Lower leg skin (tissue), 4 donors: ENCODE measurements at places on chromosomes 11 and 22.

DNA sequence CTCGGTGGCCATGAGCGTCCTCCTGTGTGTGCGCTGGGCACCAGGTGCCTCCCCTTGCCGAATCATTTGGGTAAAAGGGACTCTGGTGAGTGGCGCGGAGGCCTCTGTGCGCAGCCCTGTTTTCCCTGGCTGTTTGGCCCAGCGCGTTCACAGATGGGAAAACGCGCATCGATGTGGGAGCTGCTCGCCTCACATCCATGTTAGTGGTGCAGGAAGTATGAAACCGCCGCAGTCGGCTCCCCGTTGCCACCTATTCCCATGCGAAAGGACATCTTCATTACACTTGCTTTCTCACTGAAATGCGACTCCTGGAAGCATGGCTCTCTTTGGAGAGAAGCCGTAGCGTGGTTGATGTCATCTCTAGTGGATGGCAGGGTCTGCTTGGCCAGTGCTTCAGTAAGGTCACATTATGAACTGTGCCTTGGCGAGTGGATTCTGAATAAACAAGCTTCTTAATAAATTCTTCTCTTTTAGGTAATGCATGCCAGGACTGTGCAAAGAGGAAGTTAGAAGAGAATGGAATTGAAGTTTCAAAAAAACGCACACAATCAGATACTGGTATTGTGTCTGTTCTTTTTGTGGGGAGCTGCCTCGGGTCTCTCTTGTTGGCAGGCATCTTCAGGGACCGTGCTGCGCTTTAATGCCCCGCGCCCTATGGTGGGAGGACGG lies 26.3 kb downstream of the FAM118A start:
- peak; percentile 81 for DNase-seq

- DNase-seq: peak; percentile 83
These were observed 67.9 kb downstream of the KCNQ1 start for GRCh38 chr11:2512431-2513407.

GRCh38 chr11:125357551-125357950 lies 138.5 kb downstream of the FEZ1 start:
- DNase-seq: no peak

DNA sequence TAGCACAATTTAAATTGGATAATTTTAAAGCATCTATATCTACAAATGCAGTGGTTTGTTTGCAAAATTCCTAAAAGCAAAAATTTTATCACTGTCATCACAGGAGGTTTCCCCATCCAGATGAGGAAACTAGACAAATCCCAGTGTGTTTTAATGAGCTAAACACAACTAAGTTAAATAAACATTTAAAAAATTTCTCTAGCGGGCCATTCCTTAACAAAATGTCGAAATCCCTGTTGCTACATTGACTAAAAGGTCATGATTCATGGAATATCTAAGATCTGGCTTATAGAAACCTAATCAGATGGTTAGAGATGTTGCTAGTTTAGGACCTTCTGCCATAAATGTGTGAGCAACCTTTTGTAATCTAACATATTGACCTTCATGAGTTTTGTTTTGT lies 107.3 kb upstream of the BDNF start:
- no peak for DNase-seq

DNA sequence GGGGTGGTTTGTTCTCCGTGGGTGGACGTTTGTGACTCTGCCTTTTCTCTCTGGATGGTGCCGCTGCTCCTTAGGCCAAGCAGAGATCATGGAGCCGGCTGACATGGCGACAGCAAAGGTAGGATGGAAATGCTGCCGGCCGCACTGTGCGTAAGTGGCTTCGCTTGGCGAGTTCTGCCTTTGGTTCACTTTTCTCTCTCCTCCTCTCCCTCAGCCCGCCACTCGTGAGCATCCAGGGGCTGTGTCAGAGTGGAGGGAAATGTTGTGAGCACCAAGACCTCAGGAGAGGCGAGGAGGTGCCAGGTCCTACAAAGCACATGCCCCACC lies 80.5 kb downstream of the GRAMD1B start:
- DNase-seq: no peak

DNA sequence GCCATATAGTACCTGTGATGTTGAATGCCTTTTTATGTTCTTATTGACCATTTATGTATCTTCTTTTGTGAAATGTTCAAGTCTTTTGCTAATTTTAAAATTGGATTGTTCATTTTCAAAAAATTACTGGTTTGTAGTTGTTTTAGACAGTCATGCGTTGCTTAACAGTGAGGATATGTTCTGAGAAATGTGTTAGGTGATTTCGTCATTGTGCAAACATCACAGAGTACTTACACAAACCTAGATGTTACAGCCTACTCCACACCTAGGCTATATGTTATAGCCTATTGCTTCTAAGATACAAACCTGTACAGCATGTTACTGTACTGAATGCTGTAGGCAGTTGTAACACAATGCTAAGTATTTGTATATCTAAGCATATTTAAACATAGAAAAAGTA lies 32.5 kb downstream of the PDE3B start:
- no peak for DNase-seq

GRCh38 chr11:59201353-59201752 lies 11.4 kb downstream of the MPEG1 start:
- DNase-seq: no peak

- no peak for DNase-seq
These were observed 549.3 kb downstream of the METTL15 start for GRCh38 chr11:28657378-28658030.

DNA sequence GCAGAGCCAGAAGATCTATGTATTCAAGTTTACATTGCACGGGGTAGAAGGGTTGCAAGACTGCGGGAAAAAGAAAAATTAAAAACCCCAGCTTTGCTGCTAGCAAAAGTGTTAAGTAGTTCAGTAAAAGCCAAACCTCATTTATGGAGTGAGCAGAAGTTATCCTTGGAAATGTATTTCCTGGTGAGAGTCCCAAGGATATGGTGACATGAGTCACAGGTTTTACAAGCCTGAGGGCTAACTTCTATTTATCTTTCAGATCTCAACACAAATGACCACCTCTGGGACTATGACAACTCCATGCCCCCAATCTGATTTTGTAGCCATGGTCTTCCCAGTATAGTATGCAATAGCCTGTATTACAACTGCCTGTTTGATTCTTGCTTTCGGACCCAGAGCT lies 26.1 kb downstream of the ABTB2 start:
- DNase-seq: no peak

GRCh38 chr11:92384802-92385201 lies 160.2 kb downstream of the FAT3 start:
- DNase-seq: no peak

GRCh38 chr22:35605369-35605680 lies 11.8 kb downstream of the MB start:
- no peak for DNase-seq

- DNase-seq: no peak
These were observed 234.3 kb upstream of the TENM4 start for GRCh38 chr11:79675081-79675480.

GRCh38 chr11:17351510-17352176 lies at the start of gene NCR3LG1:
Gene NCR3LG1, plus strand, starts transcription at chr11:17351800. Its CDS starts 170 bp downstream, at chr11:17351970.
- peak; percentile 29 for DNase-seq

DNA sequence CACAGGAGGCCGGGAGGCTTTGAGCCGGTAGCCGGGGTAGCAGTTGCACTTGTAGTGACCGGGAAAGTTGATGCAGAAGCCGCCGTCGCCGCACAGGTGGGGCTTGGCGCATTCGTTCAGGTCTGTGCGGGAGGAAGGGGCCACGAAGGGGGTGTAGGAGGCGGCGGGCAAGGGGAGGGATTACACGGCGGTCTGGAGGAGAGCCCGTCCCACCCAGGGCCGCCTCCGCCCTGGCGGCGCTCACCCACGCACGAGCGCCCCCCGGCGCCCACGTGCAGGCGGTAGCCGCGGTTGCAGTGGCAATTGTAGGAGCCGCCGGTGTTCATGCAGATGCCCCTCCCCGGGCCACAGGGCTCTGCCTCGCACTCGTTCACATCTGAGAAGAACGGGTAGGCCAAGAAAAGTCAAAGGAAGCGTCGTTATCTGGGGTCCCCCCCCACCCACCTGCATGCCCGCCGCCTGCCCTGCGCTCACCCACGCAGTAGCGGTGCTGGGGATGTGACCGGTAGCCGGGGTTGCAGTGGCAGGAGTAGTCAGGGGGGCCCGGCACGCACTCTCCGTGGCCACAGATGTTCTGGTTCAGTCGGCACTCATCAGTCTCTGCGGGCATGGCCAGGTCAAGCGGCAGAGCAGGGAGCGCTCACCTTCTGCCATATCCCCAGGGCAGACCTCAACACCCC lies 10.6 kb downstream of the LTBP3 start:
- DNase-seq: no peak

DNA sequence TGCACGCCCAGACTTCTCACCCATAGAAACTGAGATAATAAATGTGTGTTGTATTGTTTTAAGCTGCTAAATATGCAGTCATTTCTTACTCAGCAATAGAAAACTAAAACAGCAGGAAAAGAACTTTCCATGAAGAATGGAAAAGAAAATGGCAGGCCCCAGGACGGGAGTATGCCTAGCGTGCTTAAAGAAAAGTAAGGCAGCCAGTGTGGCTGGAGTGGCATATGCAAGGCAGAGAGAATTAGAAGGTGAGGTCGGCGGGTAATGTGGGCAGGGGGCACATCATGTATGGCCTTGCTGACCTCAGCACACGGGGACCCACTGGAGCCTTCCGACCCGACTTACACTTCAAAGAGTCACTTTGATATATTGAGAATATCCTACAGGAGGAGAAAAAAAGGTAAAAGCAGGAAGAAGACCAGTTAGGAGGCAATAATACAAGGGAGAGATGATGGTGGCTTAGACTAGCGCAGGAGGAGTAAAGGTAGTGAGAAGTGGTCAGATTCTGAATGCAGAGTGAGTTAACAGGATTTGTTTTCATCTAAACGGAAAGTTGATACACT lies 20.5 kb downstream of the TBRG1 start:
- no peak for DNase-seq

GRCh38 chr11:72833811-72834493 lies 19.7 kb downstream of the ATG16L2 start:
- DNase-seq: peak; percentile 28

- no peak for DNase-seq
These were observed 86.2 kb upstream of the SORL1-AS1 start for GRCh38 chr11:121539000-121539399.

- no peak for DNase-seq
These were observed 169.7 kb downstream of the NXPE2 start for GRCh38 chr11:114848027-114848426.

DNA sequence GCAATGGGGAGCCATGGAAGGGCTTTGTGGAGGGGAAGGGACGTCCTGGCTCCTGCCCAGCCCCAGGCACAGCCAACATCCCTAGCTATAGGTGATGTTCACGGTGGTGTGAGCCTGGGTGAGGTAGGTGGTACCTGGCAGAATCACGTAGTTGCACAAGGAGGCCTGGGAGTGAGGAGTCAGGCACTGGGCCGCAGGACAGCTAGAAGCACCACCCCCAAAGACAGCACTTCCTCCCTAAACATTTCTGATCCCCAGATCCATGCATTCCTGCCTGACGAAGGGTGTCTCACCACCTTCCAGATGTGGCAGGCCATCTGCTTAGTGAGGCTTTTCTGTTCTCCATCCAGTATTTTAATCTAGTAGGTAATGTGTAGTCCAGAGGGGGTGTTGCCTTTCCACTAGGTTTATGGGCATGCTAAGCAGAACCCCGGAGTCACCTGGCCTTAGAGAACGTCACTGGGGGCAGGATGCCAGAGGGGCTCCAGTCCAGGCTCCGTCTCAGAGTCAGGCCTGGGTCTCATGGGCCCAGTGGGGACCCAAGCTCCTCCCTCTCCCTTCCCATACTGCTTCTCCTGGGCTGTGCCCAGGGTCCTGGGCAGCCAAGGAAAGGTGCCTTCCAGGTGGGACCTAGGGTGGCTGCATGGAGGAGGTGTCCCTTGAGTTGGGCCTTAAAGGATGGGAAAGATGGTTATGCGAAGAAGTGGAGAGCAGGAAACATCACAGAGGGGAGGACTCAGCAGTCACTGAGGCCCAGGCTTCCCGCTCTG lies 56.2 kb downstream of the OTOG start:
- DNase-seq: no peak

DNA sequence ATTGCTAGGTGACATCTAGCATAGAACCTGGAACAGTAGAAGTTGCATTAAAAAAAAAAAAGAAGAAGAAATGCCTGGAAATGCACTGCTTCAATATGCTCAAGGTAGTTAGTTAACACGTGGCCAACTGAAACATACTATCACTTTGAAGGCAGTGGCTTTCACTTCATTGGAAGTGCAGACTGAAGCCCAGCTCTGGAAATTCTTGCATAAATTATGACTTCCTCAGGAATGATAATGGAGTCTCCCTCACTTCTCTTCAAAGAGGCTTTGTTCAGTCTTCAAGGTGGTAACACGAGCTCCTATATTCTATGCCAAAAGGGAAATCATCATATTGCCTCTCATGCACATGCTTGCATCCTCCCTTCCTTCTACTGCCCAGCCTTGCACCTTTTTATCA lies 715.9 kb upstream of the API5 start:
- no peak for DNase-seq

- DNase-seq: no peak
These were observed at the start of gene SORL1-AS1 for GRCh38 chr11:121452609-121453150. Gene SORL1-AS1, minus strand, starts transcription at chr11:121452967.

DNA sequence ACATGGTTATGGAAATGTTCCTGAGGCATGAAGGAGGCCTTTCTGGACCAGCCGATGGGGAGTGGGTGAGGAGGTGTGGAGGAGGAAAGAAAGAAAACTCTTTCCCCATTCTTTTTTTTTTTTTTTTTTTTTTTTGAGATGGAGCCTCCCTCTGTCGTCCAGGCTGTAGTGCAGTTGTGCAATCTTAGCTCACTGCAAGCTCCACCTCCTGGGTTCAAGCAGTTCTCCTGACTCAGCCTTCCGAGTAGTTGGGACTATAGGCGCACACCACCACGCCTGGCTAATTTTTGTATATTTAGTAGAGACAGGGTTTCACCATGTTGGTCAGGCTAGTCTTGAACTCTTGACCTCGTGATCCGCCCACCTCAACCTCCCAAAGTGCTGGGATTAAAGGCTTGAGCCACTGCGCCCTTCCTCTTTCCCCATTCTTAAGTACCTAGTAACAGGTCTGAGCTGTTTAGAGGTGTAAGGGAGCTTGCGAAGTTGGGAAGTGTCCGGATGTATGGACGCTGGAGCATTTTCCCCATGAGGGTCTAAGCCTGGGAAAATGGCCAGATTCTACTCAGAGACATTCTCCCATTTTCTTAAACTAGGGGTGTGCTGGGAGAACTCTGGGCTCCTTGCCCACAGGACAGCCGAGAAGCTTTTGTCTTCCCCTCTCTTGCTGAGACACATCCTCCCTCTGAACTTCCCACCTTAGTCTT lies 135.8 kb downstream of the TEAD1 start:
- no peak for DNase-seq

- no peak for DNase-seq
These were observed 35.8 kb downstream of the TNRC6B start for GRCh38 chr22:40213478-40213877.

DNA sequence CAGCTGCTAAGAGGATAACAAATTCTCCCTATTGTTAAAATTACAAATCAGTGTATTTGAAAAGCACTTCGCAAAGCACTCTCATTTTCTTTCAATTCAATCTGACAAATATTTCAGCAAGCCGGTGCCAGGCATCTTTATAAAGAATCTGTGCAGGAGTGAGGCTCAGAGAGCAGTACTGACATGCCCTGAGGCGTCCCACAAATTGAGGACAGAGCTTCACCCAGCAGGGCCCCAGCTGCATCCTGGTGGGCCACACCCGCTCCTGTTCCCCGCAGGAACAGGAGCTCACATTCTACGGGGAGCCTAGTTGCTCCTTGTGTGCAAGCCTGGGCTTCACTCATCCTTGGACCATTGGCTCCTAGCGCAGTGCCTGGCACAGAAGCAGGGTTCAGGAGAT lies 60.9 kb upstream of the EIF3D start:
- DNase-seq: no peak
